ENCODE measurements at places on chromosomes 6 and 20.

DNA sequence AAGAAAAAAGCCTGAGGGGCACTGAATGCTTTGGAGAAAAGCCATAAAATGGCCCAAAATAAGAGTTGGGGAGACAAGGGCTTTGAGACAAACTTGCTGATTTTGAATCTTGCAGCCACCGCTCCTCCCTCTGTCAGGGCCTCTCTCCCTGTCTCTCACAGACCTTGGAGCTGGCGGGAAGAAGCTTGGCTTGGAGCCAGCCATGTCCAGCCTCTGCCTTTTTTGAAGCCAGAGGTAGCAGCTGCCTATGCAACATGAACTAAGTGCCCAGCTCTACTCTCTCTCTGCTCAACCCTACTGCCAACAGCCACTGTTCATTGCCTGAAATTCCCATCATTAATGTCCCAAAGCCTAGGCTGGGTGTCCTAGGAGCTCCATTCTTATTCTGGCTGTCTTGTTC is 63.7 kb upstream of the CTNNBL1 start:
- peak; percentile 89 for DNase-seq

DNA sequence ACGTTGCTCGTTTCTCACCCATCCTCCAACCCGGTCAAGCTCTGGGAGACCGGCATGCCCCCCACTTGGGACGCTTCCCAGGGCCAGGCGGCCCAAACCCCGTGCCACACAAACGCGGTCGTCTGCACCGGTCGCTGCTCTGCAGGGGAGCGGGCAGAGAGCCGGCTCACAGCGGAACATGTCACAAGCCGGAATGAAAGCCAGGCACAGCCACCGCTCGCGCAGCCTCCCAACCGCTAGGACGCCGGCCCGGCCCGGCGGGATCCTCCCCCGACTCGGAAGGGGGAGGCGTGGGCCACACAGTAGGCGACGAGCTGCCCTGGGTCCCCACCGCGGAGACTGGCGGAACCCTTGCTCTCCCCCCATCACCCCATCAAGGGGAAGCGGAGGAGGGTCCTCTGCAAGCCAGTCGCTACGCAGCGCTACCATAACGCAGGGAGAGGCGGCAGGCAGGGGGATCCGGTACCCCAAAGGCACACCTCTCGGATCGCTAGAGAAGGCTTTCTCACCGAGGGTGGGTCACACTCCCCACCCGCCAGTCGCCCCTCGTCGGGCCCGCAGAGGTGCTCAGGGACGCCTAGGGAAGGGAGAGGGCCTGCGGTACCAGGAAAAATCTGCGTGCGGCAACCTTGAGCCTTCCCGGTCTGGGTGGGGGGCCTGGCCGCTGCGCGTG is 768.4 kb upstream of the DEFB115 start:
- DNase-seq: no peak

GRCh38 chr6:167778497-167779128 is 48.1 kb upstream of the AFDN start:
- DNase-seq: no peak

DNA sequence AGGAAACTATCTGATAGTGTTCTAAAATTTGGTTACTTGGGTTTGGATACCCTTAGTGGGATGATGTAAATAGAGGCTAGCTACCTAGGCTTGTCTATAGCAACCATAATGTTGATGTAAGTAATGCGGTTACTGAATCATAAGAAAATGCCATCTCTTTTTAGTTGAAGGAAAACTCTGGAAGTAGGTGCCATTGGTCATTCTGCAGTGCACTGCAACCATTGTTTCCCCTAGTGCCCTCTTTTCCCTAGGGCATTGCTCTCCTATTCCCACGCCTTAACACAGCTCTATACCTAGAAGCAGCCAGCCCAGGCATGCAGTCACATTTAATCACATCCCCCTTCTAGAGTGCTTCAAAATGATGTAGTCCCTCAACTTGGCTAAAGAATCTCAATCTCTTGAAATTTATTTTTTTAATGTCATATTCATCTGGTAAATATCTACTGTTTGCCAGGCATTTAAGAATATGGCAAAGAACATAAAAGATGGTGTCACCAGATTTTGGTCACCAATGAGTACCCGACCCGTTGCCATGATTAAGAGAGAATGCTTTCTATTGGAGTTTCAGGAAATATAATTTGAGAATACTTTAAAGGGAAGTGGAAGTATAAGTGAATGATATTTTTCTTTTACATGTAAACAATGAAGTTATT is 10.4 kb downstream of the LOC128125822 start:
- DNase-seq: peak; percentile 2

DNA sequence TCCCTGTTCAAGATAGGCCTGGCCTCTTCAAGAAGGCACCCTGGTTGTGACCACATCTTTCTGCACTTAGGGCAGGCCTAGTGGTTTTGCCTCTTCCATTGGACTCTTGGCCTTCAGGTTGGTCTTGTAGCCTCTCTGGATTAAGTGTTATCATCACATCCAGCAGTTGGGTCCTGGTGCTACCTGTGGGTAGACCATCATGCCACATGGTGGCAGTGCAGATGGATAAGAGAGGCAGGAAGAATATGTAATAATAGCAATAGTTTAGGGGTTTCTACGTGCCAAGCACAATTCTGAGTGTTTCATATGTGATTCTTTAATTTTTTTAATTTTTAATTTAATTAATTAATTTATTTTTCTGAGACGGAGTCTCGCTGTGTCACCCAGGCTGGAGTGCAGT is 28.5 kb upstream of the SNRPB2 start:
- DNase-seq: peak; percentile 23

GRCh38 chr6:31332637-31333602 is 24.1 kb downstream of the HLA-B start:
- no peak for DNase-seq

- no peak for DNase-seq
Measured at GRCh38 chr6:56361812-56362211, 114.4 kb upstream of the COL21A1 start.

DNA sequence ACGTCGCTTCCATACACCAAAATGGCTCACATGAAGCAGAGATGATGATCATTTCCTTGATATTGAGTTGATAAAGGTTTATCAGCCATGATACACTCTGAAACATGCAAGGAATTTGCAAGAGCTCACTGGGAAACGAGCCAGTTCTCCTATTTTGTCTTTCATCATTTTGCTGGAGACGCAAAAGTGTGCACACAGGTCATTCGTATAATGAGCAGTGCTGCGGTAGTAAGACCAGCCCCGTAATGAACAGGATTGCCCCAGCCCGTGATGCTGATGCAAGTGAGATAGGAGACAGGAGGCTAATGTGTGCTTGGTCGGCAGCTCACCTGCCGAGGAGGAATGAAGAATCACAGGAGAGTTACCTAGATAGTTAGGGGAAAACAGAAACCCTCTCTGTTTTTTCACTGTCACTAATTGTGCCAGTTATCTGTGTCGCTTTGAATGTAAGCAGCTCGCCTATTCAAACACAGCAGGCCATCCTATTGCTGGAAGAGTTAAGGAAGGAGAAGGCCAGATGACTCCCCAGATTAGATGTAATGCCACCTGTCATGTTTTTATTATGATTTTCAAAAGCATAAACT is 391.8 kb downstream of the SAMD5 start:
- no peak for DNase-seq

DNA sequence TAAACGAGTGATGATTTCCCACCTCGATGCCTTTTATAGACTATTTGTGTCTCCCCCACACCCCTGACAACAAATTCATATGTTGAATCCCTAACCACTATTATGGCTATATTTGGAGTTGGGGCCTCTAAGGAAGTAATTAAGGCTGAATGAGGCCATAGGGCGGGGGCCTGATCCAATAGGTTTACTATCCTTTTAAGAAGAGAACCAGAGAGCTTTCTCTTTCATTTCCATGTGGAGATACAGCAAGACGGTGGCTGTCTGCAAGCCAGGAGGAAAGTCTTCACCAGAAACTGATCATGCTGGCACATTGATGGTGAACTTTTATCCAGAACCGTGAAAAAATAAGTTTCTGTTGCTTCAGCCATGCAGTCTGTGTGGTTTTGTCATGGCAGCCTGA is 38.9 kb upstream of the CLIC5 start:
- peak; percentile 41 for DNase-seq

DNA sequence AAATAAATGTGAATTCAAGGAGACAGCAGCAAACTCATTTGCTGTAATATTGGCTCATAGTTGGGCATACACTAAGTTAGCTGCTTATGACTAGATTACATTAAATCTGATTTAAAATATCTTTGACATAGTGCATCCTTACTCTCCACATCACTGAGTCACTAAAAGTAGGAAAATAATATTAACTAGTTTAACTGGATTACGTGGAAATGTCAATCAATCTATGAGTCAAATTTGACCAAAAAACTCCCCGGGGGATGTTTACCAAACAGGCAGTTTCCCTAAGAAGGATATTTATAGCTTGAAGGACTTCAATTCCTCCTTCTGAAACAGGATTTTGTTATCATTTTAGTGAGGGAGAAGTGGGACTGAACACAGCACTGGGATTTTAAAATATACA is 366.5 kb downstream of the ESR1 start:
- DNase-seq: no peak

- DNase-seq: no peak
Measured at GRCh38 chr6:90496258-90497016, 90.4 kb downstream of the MAP3K7 start.

GRCh38 chr20:45792317-45793118 is 764 bp downstream of the DNTTIP1 start:
- DNase-seq: no peak

- DNase-seq: no peak
Measured at GRCh38 chr6:123898665-123899064, 95.0 kb downstream of the NKAIN2 start.

DNA sequence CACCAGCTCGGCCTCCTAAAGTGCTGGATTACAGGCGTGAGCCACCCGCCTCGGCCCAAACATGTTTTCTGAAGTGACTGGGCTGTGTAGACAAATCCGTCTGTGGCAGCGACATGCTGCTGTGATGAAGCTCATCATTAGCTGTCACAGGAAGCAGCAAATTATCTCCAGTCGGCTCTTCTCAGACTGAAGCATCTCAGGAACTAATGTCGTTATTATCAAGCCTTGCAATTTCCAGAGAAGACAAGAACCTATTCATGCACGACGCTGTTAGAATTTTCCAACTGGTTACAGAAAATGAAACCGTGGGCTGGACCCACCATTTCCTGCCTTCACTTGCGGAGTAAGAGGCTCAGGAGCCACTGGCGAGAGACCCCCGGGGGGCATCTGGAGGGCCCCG is 17.1 kb upstream of the NTSR1 start:
- DNase-seq: no peak

GRCh38 chr6:111122458-111123286 is 35.4 kb downstream of the SLC16A10 start:
- DNase-seq: no peak

DNA sequence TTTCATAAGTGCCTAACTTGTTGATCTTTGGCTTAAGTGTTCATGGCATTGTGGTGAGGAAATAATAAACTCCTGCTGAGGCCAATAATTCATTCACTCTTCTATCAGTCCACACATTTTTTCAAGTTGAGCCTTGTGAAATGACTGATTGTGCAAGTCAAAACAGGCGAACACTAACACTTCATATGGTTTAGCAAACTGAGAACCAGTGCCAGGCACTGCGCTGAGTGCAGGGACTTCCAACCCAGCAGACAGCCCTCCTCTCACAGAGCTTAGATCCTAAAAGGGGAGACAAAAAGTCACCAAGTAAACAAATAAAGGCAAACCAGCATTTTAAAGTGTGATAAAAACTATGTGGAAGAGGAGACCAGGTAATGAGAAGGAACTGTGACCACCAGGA is 435.0 kb downstream of the PTPRT start:
- DNase-seq: no peak

- no peak for DNase-seq
Measured at GRCh38 chr6:35710241-35710847, 21.6 kb upstream of the FKBP5 start.

DNA sequence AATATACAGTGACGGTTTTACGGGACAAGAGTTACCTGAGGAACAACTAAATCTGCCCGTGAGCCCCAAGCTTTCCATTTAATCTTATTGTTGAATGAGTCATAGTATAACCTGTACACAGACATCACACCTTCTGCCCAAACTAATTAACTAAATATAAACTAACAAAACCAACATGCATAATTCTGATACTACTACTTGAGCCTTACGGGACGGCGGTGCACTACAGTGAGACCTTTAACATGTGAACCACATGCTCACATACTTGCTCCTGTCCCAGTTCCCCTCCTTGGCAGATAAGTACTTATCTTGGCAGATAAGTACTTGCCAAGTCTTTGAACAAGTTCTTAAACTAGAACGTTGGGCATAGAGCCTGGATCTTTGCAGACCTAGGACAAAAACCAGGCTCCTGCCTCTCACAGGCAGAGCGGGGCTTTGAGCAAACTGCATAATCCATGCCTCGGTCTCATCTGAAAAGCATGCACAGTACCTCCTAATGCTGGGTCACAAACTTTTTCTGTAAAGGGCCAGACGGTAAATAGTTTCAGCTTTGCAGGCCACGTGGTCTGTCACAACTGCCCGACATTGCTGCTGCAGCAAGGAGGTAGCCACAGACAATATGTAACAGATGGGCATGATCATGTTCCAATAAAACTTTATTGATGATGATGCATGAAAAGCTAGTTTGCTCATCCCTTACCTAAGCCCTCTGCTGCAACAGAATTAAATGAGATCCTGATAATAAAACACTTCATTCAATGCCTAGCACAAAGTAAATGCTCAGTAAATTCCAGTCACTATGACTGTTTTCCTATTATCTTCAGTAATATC is 23.0 kb downstream of the ZNF217 start:
- no peak for DNase-seq
